Activated naive CD8-positive, alpha-beta T cell treated with anti-CD3 and anti-CD28 coated beads, Interleukin-2, amount 10 ng/mL, durations not matched to agents 7 days and 5 days (primary cell): ENCODE measurements at places on chromosomes 11 and 22. TPM values are rescaled to one million over a fixed set of nuclear protein-coding genes. Genes with fewer than 3 reads are reported as not detected.

OOSP1 gene
- total RNA-seq, result not detected

OR51E2 gene
- total RNA-seq, result not detected

PRSS23 gene
- total RNA-seq, result 0.17 TPM

GRCh38 chr11:1034456-1035295 is 1.8 kb downstream of the MUC6 start:
- DNase-seq, result no peak
